ENCODE measurements at places on chromosomes 7 and 10.

DNA sequence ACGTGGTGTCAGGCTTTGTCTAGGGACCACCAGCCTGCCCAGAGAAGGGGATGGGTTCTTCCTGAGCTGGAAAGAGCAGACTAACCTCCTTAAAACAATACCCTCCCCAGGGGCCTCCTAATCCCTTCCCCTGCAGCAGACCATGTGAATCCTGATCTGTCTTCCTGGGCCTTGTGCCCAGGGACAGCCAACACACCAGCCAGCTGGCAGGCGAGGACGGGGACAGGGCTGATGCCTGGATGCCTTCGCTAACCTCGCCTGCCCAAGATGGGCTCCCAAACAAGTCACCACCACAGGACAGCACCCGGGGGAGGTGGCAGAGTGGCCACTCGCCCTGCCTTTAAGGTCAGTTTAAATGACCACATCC lies 17.6 kb downstream of the PODXL start:
- DNase-seq = no peak

DNA sequence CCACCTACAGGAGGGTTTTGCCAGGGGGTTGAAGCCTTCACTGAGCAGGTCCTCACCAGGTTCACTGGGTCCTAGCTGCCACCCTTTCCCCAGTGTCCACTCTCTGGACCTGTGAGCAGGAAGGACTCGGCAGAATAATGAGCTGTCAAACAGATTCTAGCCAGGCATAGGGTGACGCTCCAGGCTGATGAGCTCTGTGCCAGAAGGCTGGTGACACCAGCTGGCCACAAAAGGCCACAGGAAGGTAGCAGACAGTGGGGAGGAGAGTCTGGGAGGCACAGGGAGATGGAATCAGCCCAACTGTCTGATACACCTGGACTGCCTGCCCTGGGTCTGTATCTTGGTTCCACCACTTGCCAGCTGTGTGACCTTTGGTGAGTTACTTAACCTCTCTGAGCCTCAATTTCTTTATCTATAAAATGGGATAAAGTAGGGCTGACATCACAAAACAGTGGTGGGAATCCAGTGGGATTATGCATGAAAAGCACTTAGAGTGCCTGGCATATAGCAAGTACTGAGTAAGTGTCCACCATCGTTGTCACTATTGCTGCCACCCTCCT lies 26.7 kb upstream of the NDST2 start:
- DNase-seq = no peak

- no peak for DNase-seq
Observed at GRCh38 chr10:126387931-126388911, at the start of gene ADAM12. Gene ADAM12, minus strand, starts transcription at chr10:126388477. Its CDS starts 332 bp downstream, at chr10:126388145.

- DNase-seq = no peak
Observed at GRCh38 chr7:129457101-129457500, 22.9 kb downstream of the STRIP2 start.

DNA sequence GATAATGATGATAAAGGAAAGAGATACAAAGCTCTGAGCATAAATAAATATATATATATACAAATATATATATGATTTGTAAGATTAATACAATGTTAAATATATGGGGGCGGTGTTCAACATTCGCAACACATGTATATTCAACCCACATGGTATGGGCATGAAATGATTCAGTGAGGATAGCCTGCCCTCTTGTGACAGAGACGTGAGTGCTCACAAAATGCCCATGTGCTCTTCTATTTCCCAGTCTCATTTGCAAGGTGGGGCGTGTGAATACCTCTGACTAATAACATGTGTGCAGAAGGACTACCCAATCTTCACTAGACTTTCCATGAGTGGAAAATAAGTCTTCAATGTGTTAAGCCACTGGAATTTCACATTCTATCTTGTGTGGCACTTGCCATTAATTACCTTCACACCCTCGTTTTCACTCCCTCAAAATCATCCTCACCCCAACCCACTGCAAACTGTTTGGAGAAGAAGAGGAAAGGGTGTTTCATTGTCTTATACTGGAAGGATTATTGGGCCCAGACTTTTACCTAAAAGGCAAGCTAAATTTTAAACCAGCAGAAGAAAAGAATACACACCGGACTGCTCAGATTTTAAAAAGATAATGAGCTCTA lies 26.9 kb downstream of the ASAH2 start:
- DNase-seq = no peak

DNA sequence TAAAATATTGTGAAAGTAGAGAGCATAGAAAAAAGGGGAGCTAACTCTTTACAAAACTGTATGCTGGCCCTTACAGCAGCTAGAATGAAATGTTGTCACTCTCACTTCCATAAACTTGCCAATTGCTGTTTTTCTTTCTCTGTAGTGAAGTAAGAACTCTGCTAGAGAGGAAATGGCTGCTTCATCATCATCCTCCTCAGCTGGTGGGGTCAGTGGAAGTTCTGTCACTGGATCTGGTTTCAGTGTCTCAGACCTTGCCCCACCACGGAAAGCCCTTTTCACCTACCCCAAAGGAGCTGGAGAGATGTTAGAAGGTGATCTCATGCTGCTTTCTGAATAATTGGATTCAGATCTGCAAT lies 7.6 kb upstream of the ASCC1 start:
- no peak for DNase-seq

GRCh38 chr7:154912871-154913637 lies 89.9 kb downstream of the PAXIP1 start:
- DNase-seq = no peak

GRCh38 chr10:88070080-88070880 lies 206.9 kb downstream of the PTEN start:
- DNase-seq = no peak

DNA sequence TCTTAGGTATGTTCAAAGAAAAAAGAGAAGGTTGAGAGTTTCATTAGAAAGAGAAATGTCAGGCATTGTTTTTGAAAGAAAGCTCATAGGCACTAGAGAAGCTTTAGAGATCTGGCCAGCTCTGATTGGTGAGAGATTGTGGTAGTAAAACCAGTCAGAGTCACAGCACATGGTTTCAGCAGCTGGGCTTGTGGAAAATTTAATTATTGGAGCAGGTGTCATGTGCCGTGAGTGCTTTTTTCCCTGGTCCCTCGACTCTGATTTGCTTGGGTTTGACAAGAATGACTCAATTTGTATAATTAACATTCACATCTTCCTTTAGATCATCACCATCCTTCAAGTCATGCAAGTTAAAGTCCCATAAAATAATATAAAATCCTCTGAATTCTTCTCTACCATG lies 35.2 kb downstream of the MRPL32 start:
- DNase-seq = no peak

- DNase-seq = no peak
Observed at GRCh38 chr7:42137941-42138340, 99.1 kb downstream of the GLI3 start.

DNA sequence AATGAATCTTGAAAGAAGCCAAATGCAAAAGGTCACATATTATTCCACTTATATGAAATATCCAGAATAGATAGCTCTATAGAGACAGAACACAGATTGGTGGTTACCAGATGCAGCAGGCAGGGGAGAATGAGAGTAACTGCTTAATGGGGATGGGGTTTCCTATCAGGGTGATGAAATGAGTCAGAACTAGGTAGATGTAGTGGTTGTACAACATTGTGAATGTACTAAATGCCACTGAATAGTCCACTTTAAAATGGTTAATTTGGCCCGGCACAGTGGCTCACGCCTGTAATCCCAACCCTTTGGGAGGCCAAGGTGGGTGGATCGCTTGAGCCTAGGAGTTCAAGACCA lies 9.4 kb upstream of the SLC25A28 start:
- DNase-seq = no peak

DNA sequence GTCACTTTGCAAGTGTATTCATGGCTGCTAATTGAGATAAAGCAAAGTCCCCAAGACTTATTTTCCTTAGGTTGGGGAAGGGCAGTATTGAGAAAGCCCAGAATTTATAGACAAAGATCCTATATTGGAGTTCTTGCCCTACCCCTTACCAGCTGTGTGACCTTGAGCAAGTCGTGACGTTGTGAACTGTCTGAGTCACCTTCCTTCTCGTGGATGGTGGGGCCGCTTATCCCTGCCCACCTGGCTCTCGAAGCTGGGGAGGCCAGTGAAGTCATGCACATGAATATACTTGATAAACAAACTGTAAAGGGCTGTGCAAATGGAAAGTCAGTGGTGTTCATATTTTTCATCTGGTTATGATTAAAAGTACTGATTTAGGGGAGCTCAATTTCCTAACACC lies 127.4 kb downstream of the TACC2 start:
- no peak for DNase-seq

GRCh38 chr10:129742742-129743550 lies 221.1 kb downstream of the EBF3 start:
- no peak for DNase-seq

DNA sequence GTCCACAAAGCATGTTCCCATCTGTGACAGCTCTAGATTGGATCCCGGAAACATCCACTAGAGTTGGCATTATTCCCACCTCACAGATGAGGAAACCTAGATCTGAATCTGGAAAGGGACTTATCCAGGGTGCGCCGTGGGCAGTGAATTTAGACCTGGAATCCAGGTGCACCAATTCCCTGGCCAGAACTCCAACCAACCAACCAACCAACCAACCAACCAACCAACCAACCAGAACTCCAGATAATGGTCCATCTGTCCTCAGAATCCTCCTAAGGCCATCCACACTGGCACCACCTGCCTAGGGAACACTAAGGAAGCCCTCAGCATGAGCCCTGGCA lies 42.0 kb upstream of the ZMIZ1 start:
- DNase-seq = peak; percentile 1

GRCh38 chr10:27646194-27646593 lies 99.4 kb downstream of the MKX start:
- DNase-seq = no peak

GRCh38 chr10:80529604-80530003 lies 8.1 kb upstream of the SH2D4B start:
- DNase-seq = no peak

DNA sequence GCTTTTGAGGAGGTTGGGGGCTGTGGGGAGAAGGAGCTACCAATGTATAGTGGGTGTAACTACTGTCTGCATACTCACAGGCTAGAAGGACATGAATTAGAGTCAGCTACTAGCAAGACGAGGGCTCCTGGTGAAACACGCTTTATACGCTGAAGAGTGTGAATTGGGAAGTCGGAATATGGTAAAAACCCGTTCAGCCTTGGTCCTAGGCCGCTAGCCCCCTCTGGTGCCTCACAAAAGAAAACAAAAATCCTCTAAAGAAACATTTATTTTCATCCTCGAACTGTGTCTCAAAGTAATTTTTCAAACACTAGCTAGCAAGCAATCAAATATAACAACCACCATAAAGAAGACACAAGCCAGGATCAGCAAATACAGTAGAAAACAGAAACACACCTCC lies 338.1 kb upstream of the SEMA3C start:
- no peak for DNase-seq

DNA sequence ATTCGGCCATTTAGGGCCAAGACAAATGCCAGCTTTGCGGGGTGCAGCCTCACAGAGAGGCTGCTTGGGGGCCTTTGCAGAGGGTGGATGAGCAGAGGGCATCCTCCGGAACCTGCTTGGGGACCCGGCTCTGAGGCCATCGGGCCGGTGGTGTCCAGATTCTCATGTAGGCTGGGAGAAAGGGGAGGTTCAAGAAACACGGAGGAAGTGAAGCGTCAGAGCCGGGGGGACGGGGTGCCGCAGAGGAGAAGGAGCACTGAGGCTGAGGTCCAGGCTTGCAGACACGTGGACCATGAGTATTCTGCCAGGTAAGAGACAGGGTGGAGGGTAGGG lies 150.7 kb upstream of the SHH start:
- no peak for DNase-seq

DNA sequence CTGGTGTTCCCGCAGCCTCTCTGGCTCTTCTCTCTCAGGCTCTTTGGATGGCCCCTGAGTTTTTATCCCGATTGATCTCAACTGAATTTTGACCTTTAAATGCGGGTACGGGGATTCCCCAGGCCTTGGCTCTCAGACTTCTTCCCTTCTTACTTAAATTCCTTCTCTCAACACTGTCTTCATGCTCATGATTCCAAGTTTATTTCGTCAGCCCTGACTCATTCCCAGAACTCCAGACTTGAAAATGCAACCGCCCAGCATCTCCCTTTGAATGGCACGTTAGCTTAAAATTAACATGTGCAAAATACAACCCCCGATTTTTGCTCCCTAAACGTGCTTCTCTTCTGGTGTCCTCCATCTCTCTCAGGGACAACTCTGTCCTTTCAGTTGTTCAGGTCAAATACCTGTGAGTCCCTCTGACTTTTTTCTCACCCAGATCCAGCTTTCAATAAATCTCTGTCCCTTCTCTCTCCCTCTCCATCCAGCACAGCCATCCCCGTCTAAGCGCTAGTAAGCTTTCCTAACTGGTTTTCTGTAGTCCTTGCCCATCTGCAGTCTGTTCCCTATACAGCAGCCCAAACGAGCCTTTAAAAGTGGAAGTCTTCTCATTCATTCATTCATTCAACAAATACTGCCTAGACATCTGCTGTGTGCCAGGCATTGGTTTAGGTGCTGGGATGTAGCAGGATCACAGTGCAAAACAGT lies 7.1 kb downstream of the HECW1 start:
- no peak for DNase-seq

DNA sequence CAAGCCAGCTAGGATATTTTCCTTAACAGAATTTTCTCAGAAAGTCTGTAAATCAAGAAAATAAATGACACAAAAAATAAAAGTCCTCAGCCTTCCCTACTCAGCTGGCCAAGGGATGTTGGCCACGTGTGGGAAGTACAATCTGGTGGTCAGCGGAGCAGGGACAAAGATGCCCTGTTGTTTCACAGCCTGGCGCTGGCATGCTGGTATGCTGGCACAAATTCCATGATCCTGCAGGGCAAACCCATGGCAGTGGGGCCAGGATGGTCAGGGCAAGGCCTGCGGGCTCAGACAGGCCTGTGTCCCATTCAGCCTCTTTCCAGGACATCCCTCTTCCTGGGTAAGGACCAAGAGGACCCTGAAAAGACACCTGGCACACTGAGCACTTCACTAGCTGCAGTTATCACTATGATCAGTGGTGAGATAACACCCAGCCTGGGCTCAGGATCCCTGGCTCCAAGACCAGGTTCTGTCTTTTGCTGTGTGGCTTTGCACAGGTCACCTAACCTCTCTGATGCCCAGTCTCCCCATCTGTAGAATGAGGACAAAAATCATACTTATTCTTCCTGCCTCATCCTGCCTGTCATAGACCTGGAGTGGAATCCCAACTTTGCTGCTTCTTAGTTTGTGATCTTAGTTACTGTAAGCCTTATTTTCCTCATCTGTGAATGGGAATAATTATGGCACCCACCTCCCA lies 10.8 kb upstream of the HSPA12A start:
- no peak for DNase-seq
